Fibroblast of skin of left quadriceps (primary cell): ENCODE measurements at places on chromosomes 7 and 10.

DNA sequence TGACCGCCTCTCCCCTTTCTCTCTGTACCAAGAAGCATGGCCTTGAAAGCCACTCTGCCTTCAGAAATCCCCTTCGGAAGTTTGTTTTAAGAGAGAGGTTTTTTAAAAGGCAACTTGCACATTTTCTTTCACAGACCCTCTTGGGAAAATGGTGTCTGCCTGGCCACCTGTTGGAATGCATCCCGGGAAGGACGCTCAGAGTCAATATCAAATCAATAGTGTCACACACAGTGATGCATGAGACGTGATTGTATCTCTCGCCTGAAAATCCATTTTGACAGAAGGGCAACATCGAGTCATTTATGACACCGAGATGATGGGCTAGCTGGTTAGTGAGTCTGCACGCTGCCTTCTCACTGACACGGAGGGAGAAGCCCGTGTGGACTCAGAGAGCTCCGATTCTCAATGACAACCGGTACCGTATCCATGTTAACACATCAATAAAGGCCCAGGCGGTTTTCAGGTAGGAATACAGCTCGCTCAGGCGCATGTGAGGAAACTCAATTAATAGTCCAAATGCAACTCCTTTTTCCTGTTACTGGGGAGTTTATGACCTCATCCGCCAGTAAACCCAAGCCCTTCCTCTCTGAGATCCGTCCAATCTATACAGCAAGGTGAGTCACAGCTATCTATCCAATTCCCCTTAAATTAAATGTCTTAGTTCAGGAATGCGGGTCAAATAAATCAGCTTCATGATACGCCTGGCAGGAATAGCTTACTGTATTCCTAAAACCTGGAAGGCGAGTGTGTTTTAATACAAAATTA, 621.5 kb upstream of the MKI67 start:
- no peak for DNase-seq

DNA sequence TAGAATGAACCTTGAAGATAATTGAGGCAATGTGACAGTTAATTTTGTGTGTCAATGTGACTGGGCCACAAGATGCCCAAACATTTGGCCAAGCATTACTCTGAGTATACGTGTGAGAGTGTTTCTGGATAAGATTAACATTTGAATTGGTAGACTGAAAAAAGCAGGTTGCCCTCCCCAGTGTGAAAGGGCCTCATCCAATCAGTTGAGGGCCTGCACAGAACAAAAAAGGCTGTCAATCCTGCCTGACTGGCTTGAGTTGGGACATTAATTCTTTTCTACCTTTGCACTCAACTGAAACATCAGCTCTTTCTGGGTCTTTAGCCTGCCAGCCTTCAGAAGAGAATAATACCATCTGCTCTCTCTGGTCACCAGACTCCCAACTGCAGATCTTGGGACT, 56.6 kb upstream of the PDE1C start:
- DNase-seq, result no peak

- DNase-seq, result no peak
Observed at GRCh38 chr7:2817456-2817855, 26.7 kb downstream of the GNA12 start.

DNA sequence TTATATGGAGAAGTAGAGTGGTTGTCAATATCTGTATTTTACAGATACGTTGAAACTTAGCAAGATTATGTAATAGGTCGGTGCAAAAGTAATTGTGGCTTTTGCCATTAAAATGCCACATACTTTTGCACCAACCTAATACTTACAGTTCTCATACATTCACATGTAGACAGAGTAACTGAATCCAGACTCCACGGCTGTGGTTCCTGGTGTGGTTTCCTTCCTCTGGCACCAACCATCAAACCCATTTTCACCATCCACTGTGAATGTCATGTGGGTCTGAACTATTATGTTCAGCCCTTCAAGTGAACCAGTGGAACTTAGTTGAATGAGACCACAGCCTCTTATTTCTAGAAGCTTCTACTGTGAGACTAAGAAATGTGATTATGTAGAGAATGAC, 31.5 kb upstream of the SLIT1 start:
- no peak for DNase-seq

GRCh38 chr10:68121852-68122251, 12.6 kb downstream of the MYPN start:
- DNase-seq, result no peak

DNA sequence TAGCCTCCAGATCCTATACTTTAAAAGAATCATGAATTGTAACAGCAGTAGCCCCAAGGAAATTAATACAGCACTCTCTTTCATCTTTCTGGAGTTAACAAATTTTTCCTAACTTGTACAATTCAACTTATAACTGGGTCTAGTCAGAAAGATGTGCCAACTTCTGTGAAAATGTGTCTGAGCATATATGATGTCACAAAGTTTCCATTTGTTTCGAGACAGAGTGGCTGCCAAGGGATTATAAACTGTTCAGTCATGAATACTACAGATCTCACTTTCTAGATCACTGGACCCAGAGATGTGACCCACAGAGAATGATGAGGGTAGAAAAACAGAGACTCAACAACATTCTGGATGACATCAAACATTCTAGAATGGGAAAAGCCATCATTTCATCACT, 249.2 kb upstream of the PHF14 start:
- DNase-seq, result no peak

DNA sequence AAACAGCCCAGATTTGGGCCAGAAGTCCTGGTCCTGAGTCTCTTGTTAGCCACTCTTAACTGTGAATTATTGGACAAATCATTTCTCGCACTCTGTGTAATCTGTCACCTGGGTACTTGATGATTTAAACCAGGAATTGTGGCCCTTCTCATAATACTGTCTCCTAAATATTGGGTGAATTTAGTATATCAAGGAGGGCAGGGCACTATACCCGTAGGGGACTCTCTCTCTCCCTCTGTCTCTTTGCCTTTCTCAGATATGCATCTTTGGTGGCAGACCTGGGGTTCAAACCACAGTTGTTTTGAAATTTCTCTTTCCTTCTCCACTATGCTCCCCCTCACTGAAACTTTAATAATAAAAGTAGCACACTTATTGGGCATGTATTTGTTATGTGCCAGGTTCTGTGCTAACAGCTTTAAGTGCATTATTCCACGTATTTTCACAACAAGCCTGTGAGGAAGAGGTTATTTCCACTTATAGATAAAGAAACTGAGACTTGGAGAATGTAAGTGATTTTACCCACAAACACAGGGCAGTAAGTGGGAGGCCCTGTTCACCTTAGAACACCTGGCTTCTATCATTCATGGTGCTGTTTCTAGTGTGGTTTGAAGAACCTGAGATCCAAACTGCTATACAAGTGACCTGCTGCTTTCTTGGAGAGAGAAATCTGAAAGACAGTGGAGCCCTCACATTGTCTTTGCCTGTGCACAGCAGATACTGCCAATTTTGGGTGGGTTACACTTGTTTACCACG, 11.8 kb downstream of the FAS start:
- DNase-seq, result no peak

DNA sequence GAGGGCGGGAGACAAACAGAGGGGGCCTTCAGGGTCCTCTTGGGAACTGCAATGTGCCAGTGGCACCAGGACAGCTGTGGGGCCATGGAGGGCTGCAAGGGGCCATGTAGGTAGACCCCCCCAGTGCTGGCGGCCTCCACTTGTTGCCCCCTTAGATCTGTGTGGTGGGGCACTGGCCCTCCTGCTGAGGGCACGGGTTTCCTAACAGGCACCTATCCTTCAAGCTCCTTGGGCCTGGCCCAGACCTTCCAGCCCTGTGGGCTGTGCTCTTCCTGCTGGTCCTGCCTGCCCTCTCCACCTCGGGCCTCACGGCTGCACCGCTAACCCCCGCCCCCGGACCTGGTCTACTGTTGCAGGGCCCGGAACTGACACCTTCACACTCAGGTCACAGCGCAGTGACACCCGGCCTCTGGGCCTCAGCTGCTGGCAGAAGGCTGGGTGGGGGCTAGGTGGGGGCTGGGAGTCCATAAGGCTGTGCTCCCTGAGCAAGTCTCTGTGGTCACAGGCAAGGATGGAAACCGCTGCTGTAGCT, 12.6 kb downstream of the RASGEF1A start:
- no peak for DNase-seq

- no peak for DNase-seq
Observed at GRCh38 chr7:28423918-28424514, 11.7 kb downstream of the CREB5 start.

GRCh38 chr10:74121368-74121767, 29.3 kb downstream of the AP3M1 start:
- no peak for DNase-seq

DNA sequence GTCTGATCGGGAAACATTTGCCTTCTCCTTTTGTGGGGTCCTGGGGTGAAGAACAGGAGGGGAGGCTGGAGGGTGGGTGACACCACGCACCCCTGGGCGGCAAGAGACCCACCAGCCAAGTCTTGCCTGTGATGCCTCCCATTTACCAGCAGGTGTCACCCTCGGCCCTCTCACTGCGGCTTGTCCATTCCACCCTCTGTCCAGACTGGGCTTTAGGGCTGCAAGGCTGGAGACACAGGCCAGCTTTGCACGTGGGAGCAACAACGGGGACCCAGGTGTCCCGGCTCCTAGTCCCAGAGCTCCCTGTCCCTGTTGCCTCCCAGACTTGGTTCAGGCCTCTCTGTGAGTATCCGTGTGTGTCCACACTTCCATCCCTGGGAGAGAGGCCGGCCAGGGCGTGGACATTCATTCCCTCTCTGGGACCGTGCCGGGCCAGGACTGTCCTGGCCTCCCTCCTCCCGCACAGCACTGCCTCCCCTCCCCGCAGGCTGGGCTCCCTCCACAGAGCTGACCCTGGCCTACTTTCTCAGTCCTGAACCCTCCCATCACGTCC, 36.2 kb upstream of the GTF2IRD1 start:
- DNase-seq, result peak; percentile 26

GRCh38 chr7:127918130-127918529, 113.1 kb downstream of the LRRC4 start:
- no peak for DNase-seq

DNA sequence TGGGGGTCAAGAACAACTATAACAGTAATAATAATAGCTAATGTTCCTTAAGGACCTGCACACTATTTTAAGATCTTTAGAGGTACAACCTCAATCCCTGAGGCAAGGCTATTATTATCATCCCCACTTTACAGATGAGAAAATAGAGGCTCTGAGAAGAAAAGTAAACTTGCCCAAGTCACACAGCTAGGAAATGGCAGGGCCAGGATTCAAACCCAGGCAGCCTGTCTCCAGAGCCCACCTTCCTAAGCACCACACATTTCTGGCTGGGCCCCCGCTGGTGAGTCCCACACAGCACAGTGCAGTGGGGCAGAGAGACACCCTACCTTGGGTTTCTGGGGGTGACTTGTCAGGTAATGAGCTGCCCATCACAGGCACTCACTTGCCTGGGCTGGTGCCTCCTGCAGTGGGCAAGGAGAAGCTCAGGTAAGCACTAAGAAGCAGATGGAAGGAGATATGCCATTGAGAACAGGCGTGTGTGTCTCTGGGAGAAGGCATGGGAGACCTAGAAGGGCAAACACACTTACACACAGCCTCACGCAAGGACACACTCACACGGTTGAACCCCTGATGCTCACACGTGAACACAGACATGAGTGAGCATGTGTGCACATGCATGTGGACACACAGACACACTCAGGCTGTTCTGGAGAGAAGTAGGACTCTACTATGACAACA, 104.4 kb upstream of the ZMIZ1 start:
- DNase-seq, result no peak

DNA sequence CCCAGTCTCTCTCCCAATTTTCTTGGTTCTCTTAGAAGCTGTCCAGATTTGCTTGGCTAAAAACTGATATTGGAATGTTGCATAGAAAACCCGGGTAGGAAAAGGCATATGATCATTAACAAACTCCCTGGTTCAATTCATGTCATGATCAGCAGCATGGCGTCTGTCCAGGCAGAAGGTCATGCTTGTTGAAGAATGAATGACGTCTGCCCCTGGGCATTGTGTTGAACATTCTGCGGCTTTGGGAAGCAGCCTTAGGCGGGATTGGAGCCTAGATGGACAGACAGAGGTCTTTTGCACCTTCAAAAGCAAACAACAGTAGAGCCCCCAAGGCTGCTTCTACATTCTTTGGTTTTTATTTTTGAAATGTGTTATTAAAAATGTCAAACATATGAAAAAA, 7.7 kb upstream of the MINDY3 start:
- DNase-seq, result no peak

DNA sequence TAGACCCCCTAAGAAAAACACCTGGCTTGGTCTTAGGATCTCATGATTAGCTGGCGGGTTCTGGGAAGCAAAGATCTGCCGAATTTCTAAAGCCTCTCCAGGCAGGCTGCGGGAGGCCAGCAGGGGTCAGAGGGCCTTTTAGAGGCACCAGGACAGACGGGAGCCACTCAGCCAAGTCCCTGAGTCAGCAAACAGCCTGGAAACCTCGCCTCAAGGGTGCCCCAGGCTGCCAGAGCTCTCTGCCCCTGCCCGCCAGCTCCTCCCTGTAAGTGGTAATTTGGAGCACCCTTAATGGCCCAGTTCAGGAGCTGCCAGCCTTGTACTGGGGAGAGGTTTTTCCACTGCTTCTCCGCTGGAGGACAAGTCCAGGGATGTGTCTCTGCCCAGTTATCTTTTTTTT, 88.7 kb downstream of the HIP1 start:
- DNase-seq, result no peak

- peak; percentile 40 for DNase-seq
Observed at GRCh38 chr10:103265717-103266329, 11.1 kb upstream of the INA start.

- DNase-seq, result no peak
Observed at GRCh38 chr7:91358303-91358702, 94.1 kb downstream of the FZD1 start.

DNA sequence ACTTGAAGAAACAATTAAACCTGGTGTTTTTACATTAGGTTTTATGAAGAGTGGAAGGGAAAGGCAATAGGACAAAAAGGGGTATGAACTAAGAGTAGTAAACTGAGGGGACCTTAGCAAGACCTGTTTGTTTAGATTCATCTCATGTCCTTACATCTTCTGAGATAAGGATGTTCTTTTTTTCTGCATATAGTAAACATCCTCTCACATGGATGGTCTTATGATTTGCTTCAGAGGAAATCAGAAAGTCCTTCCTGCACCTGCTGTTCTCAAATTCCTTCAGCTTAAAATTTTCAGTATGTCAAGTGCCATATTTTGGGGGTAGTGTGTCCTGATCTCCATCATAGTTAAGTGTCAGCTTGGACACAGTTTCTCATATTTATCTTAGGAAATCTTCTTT, 232.6 kb downstream of the ADK start:
- no peak for DNase-seq

GRCh38 chr10:103929381-103929921, 11.5 kb upstream of the STN1 start:
- no peak for DNase-seq

GRCh38 chr10:64115908-64116643, 594.9 kb downstream of the REEP3 start:
- no peak for DNase-seq
